ENCODE measurements at places on chromosomes 5 and 9. TPM values are rescaled to one million over a fixed set of nuclear protein-coding genes. Genes with fewer than 3 reads are reported as not detected.

GRCh38 chr9:99762470-99762869, 59.2 kb upstream of the NR4A3 start:
- no peak overlapping the region for H3K4me3 ChIP-seq
- H3K27ac ChIP-seq: no peak overlapping the region
- no peaks in the 10 kb centered on the region for H3K4me1 ChIP-seq
- DNase-seq: no peak
- H3K36me3 ChIP-seq: no peaks in the 10 kb centered on the region

- peaks cover 17% of the 10 kb centered on the region for H3K4me1 ChIP-seq
- no peak for DNase-seq
- no peak overlapping the region for H3K27ac ChIP-seq
- H3K36me3 ChIP-seq: peaks cover 15% of the 10 kb centered on the region
Observed at GRCh38 chr9:127875306-127875966, 2.0 kb downstream of the AK1 start.

- peaks cover 79% of the 10 kb centered on the region for H3K4me1 ChIP-seq
- H3K27ac ChIP-seq: peak overlapping the region; percentile 97
- peaks cover 8% of the 10 kb centered on the region for H3K27me3 ChIP-seq
- H3K4me3 ChIP-seq: peak overlapping the region; percentile 21
- DNase-seq: peak; percentile 26
- peaks cover 33% of the 10 kb centered on the region for H3K36me3 ChIP-seq
Observed at GRCh38 chr5:151675611-151676313, 11.0 kb downstream of the SPARC start.

- DNase-seq: no peak
- H3K27me3 ChIP-seq: peaks cover 2% of the 10 kb centered on the region
- H3K4me3 ChIP-seq: no peak overlapping the region
- no peaks in the 10 kb centered on the region for H3K4me1 ChIP-seq
- no peak overlapping the region for H3K27ac ChIP-seq
Observed at GRCh38 chr5:775961-776861, 8.3 kb downstream of the ZDHHC11B start.

- H3K4me3 ChIP-seq: no peak overlapping the region
- DNase-seq: peak; percentile 78
- peaks cover 38% of the 10 kb centered on the region for H3K4me1 ChIP-seq
- H3K27ac ChIP-seq: no peak overlapping the region
- H3K36me3 ChIP-seq: peaks cover 6% of the 10 kb centered on the region
Observed at GRCh38 chr9:120477534-120478001, 102.4 kb downstream of the CDK5RAP2 start.

DNA sequence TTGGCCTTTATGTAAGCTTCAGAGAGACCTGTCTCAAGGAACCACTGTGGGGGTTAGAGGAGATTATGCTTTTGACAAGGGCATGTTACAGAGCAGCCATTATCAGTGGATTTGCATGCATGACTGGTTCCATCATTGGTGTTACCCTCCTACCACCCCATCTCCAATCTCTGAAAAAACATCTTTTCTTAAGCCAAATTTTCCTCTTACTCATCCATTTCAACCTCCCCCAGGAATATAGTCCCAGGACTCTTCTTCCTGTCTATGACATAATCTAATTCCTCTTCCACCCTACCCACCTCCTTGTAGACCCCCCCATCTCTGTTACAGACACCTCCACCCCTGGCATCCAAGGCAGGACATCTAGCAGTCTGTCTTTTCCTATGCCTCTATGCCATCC, 33.1 kb upstream of the ADRB2 start:
- no peaks in the 10 kb centered on the region for H3K4me1 ChIP-seq
- no peak for DNase-seq
- no peak overlapping the region for H3K27ac ChIP-seq
- no peak overlapping the region for H3K4me3 ChIP-seq
- no peaks in the 10 kb centered on the region for H3K36me3 ChIP-seq
- no peaks in the 10 kb centered on the region for H3K27me3 ChIP-seq

DNA sequence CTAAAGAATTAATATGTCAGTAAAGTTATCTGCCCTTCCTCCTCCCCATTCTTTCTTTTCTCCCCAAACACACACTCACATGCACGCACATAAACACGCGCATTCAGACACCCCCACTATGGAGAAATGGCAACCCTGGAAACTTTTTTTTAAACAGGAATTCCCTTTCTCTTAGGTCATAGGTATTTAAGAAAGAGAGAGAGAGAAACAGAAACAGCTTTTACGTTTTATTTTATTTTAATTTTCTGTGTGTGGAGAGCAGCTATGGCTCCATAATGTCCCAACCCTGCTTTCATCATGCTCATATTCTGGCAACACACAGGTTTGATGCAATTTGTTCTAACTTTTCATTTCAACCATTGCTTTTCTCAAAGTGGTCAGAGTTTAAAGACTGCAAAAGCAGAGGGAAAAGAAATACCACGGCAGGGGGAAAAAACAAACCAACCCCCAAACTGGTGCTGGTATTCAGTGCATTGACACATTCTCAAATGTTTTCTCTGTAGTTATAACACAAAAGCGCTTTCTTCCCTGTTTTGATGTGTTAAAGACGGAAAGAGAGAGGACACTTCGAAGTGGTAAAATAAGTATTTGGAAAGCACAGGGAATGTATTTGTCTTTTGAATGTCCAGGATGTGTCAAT, 126.0 kb upstream of the TMEM161B start:
- H3K27ac ChIP-seq: no peak overlapping the region
- peaks cover 15% of the 10 kb centered on the region for H3K27me3 ChIP-seq
- H3K4me3 ChIP-seq: no peak overlapping the region
- H3K36me3 ChIP-seq: no peaks in the 10 kb centered on the region
- no peak for DNase-seq
- H3K4me1 ChIP-seq: peaks cover 30% of the 10 kb centered on the region

DNA sequence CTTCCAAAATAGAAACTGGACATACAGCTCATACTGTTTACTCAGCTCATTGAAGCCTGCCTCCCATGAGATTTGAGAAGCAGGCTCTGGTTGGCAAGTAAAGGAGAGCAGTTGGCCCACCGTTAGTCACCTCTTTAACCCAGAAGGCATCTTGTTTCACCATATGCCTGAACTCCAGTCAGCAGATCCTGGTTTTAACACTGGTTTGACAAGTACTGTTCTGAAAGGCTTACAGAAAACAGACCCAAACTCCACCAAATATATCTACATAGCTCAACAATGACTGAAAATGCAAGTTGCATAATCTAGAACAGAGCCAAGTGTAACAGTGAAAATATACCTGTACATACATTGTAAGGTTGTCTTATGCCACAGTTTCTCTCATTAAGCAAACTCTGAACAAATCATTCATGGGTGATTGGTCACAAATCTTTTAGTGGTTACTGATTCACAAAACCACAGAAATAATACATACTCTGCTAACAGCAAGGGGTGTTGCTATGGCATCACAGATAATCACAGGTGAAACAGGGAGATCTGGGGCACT, 198.8 kb downstream of the BNC2 start:
- H3K4me3 ChIP-seq: no peak overlapping the region
- no peaks in the 10 kb centered on the region for H3K36me3 ChIP-seq
- H3K4me1 ChIP-seq: peaks cover 4% of the 10 kb centered on the region
- H3K27me3 ChIP-seq: no peaks in the 10 kb centered on the region
- DNase-seq: no peak

DNA sequence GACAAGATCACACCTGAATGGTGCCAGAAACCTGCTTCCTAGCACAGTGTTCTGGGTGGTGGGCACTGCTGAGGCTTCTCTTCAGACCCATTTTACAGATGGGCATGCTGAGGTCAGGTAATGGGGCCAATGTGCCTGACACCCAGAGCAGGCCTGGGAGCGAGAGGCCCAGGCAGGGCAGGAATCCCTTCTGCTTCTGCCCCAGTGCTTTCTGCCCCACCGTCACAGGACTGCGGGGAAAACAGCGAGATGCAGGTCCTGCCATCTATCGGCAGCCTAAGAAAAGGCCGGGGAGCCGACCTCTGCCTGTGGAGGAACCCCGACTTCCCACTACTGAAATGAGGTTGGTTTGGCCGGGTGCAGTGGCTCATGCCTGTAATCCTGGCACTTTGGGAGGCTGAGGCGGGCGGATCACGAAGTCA, 22.8 kb upstream of the RNU6ATAC start:
- H3K36me3 ChIP-seq: peaks cover 12% of the 10 kb centered on the region
- peaks cover 13% of the 10 kb centered on the region for H3K4me1 ChIP-seq
- no peak overlapping the region for H3K4me3 ChIP-seq
- no peak for DNase-seq
- no peak overlapping the region for H3K27ac ChIP-seq

GRCh38 chr5:96037128-96037527, 75.5 kb upstream of the ELL2 start:
- no peaks in the 10 kb centered on the region for H3K36me3 ChIP-seq
- H3K4me3 ChIP-seq: no peak overlapping the region
- no peak overlapping the region for H3K27ac ChIP-seq
- no peaks in the 10 kb centered on the region for H3K4me1 ChIP-seq
- DNase-seq: no peak
- H3K27me3 ChIP-seq: no peaks in the 10 kb centered on the region

DNA sequence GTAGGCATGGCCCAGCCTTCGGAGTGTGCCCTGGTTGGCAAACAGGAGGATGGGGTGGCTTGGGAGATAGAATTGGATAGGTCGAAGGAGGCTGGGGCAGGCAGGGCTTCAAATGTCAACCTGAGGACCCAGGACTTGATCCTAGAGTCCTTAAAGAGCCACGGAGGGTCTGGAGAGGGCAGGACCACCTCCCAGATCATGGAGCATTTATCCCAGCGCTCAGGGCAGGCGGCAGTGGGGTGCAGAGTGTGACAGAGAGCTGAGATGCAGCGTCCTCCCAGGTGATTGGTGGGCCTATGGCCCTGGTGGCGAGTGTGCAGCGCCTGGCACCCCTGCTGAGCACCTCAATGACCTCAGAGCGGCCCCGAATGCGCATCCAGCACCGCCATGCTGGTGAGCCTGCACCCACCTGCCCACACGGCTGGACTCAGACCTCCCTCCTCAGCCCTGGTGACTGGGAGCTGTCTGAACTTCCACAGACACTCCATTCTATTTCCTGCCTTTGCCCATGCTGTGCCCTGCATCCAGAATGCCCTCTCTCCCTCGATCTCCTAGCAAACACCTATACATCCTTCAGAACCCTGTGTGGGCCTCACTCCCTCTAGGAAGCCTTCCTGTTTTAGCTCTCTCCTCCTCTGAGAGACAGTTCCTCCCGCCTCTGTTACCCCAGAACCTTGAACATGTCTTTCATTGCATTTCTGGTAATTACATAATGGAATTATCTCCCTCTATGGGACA, 6.3 kb downstream of the ADGRD2 start:
- H3K4me3 ChIP-seq: no peak overlapping the region
- peaks cover 6% of the 10 kb centered on the region for H3K27me3 ChIP-seq
- no peaks in the 10 kb centered on the region for H3K36me3 ChIP-seq
- H3K4me1 ChIP-seq: peaks cover 4% of the 10 kb centered on the region
- DNase-seq: no peak

The TRIM7 gene
- total RNA-seq: not detected

The ESM1 gene
- 8.2 TPM for total RNA-seq

All from endothelial cell (in vitro differentiated cells).